ENCODE measurements at places on chromosomes 6 and 20.

GRCh38 chr6:45422503-45423110, 44.9 kb upstream of the SUPT3H start:
- no peak for DNase-seq

DNA sequence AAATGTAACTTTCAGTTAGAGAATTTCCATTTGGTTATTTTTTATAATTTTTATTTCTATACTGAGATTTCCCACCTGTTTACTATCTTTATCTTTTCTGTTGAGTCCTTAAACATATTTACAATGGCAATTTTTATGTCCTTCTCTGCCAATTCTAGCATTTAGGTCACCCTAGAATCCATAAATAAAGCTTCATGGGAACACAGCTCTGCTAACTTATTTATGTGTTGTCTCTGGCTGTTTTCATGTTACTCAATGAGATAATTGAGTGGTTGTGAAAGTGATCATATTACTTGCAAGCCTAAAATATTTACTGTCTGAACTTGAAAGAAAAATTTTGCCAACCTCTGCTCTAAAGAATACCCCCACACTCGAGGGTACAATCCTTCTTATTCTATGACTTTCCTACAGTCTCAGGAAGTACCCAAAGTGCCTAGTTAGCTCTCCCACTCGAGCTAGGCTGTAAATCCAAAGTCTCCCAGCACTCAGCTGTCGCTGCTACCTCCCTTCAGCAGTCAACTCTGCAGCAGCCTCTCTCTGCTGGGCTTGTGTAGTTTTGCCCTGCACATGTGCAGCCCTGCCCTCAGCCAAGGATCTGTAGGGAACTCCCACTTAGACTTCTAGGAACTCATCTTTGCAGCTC, 53.5 kb upstream of the GCLC start:
- DNase-seq = no peak

DNA sequence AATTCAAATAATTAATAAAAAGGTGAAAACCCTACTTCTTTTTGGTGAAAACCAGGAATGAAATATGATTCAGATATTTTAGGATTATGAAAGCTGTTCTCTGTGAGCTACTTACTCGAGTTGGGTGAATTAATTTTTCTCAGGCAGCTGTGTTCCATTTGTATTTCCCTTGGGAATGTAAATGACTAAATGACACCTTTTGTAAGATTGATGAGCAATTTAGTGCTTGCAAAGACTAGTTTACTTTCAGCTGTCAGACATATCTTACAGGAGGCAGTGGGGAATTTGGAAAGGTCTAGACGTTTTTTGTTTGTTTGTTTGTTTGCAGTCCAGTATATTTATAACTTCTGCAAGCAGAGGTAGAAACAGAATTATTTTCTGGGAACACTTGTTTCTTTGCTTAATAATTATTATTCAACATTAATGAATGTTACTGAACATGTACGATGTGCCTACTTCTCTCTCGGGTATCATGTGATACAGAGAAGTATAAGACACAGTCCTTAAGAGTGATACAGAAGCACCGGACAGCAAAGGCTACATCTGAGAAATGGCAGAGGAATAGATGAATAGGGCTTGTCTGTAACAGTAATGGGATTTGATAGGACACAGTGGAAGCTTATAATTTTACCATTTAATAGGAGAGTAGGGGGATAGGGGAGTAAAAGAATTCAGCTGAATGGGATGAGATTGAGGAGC, 91.3 kb downstream of the AKAP7 start:
- no peak for DNase-seq

DNA sequence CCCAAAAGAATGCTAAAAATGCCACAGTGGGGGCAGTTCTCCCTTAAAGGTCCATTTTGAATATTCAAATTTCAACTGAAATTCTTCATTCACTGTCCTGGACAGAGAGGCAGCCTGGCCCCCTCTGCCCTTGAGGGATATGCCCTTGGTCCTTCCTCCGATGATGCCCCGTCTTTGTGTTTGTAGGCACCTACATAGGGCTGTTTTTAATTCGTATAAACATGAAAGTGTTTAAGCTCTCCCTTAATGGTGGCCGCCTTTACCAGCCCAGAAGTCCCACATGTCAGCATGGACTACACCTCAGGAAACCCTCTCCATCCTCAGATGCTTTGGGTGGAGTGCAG, 70.2 kb downstream of the SSR1 start:
- DNase-seq = no peak

DNA sequence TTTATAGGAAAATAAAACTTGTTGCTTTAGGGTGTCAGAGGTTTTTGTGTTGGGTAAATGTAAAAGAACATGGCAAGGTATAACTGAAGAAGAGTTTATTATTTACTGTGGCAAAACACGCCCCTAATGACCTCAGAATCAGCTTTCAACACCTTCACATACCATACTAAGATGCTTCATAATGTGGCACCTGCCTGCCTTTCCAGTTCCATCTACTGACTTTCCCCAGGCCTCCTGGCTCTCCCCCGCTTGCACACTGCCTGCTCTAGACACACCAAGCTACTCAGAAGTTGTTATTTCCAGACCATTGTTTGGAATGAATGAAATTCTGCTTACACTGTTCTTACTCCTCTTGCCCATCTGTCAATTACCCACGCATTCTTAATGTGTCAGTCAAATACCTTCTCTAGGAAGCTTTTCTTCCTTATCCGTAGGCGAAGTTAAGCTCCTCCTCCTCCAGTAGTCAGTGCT, 1.8 kb downstream of the TIAM2 start:
- no peak for DNase-seq

- no peak for DNase-seq
Measured at GRCh38 chr6:22366214-22366613, 69.4 kb upstream of the PRL start.

DNA sequence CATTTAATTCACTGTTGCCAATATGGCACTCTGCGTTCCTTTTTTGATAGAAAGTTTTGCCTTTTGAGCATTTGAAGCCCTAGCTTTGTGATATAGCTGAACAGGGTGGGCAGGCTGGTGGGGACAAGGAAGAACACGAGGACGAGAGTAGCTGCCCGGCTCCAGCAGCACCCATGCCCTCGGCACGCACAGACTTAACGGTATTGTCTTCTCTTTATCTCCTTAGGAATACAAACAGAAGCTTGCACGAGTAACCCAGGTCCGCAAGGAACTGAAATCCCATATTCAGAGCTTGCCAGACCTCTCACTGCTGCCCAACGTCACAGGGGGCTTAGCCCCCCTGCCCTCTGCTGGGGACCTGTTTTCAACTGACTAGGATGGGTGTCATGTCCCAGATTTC, 56.0 kb downstream of the RPRD1B start:
- no peak for DNase-seq

DNA sequence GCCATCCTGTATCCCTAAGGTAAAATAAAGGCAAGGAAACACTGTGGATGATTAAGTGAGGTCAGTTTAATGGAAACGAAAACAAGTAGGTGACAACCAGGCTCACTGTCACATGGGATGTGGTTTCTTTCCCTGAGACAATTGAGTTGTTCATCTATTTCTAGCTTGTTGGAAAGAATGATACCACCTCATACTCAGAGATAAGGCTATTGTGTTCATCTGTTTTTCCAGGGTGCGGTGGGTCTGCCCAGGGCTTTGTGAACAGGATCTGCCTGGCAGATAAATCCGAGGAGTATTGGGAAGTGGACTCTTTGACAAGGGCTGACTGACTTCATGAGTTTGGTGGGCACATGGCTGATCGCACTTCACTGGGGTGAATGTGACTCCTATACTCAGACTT, 80.8 kb upstream of the TIAM2 start:
- no peak for DNase-seq

DNA sequence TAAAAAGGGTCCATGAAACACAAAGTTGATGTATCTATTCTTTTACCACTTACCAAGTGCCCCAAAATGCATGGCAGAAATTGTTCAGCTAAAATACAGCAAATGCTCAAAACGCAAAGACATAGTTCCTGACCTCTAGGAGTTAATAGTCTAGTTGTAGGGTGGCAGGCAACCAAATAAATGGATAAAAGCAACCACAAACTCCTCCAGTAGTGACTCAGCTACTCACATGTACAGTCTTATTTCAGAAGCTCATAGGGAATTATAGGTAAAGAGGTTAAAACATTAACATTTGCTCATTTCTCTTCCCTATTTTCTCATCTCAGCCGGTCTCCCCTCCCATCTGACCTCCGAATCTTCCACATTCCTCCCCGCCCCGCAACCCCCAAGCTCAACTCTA, 143.9 kb upstream of the INSM1 start:
- no peak for DNase-seq

DNA sequence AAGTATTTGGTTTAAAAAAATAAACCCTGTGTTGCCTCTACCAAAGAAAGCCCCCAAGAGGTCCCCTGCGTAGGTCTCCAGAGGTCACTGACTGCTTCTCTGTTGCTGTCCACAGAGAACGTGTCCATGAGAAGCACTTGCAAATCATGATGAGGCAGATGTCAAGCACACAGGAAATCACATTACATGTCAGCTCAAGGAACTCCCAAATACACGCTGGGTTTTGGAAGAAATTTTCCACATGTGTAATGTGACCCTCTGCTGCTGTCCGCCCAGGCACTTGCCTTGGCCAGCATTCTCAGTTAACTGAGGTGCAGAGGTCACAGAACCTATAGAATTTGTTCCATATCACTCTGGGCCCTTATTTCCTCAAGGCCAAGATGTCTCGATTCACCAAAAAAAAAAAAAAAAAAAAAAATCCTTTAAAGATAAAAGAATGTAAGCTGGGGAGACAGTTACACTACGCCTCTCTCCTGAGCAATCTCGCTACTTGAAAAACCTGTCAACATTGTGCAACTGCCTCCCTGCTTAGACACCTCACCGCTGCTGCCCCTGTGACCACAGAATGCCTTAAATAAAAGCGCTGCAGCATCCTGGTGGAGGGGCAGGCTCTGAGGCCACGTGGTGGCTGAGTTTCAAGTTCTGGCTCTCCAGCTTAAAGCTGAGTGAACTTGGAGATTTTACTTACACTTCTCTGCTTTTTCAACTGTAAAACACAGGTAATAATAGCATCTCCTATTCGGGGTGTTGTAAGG, 42.3 kb downstream of the SLC22A23 start:
- no peak for DNase-seq

- DNase-seq = no peak
Measured at GRCh38 chr6:35062676-35063574, 78.2 kb downstream of the TCP11 start.

GRCh38 chr6:18492972-18493371, 105.8 kb downstream of the RNF144B start:
- DNase-seq = no peak
